ENCODE measurements at places on chromosomes 4 and X.

GRCh38 chrX:20414762-20415445 is 148.2 kb upstream of the RPS6KA3 start:
- no peak for DNase-seq

GRCh38 chr4:149718500-149718899 is 97.1 kb downstream of the IQCM start:
- peak; percentile 55 for DNase-seq

DNA sequence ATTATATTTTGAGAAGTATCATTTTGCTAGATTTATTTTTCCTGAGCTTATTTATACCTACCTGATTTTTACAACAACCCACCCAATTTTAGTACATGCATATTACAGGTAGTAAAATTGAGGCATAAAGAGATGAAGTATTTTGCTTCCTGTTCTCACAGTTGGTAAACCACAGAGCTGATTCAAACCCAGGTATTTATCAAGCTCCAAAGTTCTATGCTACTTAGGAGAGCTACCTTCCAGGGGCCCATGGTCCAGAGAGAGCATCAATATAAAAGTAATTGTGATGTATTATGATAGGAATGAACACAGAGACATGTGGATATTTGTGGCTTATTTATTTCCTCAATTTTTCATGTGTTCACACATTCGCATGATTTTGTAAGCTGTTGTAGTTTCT is 20.2 kb upstream of the GBA3 start:
- DNase-seq, result no peak

GRCh38 chr4:149194061-149194460 is 621.6 kb downstream of the IQCM start:
- DNase-seq, result no peak

DNA sequence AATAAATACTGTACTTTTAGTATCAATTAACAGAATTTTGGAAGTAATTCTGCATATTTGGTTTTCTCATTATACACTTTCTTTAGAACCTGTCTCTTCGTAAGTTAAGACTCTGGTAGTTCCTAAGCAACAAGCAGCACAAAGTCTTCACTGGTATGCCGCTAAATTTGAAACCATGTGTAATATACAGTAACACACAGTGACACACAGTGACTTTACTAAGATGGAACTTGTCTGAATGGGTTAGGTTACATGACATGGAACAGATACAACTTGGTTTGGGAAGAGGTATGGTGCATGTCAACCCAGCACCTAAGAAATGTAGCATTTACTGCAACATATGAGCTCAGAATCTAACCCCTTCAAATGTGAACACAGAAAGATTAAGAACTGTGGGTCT is 83.5 kb upstream of the PRSS48 start:
- no peak for DNase-seq

- no peak for DNase-seq
Observed at GRCh38 chrX:20527558-20528011, 260.9 kb upstream of the RPS6KA3 start.

All from posterior vena cava (tissue), 2 donors.